HT1080 (cell line): ENCODE measurements at places on chromosomes 11 and 22.

DNA sequence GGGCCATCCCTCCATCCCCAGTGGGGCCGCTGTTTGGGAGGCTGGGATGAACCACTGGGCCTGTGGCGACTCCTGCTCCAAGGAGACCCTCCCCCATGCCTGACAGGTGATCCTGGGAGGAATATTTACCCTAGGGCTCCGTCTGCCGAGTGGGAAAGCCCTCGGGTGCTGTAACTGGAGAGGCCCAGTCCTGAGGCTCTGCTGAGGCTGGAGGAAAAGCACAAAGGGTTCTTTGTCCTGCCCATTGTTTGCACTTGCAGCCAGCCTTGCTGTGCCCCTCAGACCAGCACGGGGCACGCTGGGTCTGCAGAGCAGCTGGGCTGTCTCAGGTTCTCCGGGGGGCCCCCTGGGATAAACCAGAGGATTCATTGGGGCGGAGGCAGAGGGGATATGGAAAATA lies 321.1 kb downstream of the MN1 start:
- peak; percentile 58 for DNase-seq

- peak; percentile 16 for DNase-seq
Measured at GRCh38 chr11:101096036-101096704, 33.4 kb downstream of the PGR start.

GRCh38 chr11:112801025-112801816 lies 160.0 kb upstream of the NCAM1 start:
- no peak for DNase-seq

GRCh38 chr11:89436071-89436470 lies 55.1 kb downstream of the NOX4 start:
- peak; percentile 30 for DNase-seq

DNA sequence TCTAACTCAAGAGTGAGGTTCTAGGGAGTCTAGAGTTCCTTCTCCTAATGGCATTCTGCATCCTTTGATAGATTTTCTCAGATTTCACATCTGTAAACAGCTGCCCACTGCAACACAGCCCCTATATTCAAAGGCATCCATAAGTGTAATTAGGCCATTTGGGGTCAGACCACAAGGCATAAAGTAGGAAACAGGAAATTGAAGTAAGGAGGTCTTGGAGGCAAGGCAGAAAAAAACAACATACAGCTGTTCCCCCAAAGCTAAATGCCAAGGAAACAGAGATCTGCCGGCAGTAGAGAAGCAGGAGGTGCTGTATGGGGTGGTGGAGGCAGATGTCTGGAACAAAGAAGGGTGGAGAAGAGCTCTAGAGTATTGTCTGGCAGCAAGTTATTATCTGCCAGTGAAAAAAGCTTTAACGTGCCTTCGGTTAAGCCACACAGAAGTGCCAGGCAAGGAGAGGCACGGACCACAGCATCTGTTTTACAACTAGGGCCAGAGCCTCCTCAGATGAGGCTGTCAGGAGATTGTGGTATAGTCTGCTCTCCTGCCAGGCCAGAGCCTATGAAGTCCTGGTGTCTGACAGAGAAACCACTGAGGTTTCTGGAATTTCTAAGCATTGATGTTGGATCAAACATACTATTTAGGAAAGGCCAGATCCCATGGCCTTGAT lies 100.2 kb upstream of the CHRM4 start:
- no peak for DNase-seq

- peak; percentile 52 for DNase-seq
Measured at GRCh38 chr11:125621995-125622394, 3.0 kb upstream of the CHEK1 start.

- no peak for DNase-seq
Measured at GRCh38 chr11:119774172-119774763, 45.3 kb upstream of the NECTIN1 start.

DNA sequence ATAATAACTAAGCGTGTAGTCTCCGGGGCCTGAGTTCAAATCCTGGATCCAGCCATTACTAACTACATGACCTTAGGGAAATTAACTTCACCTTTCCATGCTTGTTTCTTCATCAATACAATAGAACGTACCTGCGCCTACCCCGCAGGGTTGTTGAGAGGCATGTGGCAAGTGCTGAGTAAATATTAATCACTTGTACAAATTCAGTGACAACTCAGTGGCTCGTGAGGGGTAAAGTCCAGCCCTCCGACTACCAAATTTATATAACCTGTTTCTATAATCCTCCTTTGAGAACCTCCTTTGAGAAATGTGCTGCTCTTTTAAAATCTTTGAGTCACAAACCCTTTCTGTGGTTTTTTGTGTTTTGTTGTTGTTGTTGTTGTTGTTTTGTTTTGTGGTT lies 49.8 kb downstream of the FEZ1 start:
- DNase-seq, result no peak

DNA sequence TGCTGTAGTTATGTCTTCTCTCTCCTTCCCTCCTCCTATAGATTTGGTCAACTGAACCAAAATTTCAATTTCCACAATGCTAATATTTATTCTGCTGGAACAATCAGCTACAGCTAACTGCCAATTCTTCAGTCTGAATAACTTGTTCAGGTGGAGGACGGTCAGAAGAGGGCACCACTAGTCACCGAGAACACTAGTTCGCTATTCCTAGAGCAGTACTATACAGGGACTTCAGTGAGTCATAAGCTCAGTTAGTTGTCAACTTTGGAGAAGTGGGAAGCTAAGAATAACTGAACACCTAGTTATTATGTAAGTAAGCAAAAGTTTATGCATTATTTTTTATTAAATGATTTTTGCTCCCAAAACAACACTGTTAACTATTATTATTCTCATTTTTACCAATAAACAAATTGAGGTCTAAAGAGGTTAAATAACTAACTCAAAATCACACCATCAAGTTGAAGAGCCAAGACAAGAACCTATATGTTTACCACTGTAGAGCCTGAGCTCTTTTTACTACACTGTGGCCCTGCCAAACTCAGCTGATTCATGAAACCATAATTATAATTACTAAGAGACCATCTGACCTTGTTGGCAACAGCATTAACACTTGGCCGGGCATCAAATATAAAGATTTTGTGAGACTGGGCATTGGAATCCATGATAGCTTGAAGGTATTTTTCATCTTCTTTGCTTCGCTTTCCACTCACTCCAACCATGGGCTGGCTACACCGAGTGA lies 59.0 kb downstream of the CEP57 start:
- DNase-seq, result peak; percentile 66

DNA sequence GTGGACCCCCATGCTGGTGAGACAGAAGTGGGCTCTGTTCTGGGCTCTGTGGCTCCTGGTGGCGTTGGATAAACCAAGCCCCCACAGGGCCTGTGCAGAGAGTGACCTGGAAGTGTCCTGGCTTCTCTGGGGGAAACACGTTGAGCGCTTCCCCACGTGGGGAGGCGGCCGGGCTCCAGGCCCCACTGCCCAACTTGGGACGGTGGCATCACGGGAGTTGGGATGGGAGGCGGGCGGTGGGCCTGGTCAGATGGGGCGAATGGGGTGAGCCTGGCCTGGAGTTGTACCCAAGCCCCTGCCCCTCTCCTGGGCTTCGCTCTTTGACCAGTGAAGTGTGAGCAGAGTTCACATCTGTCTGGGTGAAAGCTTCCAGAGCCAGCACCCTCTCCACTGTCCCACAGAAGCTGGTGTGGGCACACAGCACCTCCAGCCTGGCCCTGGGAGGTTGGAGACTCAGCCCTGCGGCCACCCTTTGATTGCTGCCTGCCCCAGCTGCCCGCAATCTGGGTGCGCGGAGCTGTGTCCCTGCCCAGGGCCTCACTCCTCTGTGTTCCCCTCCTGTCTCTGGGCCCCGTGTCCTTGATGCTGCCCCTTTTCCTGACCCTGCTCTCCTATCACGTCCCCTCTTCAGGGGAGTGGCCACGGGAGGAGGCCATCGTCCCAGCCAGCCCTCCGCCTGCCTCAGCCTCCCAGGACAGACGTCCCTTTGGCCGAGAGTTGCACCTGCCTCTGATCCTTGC lies 14.2 kb downstream of the BRSK2 start:
- DNase-seq, result no peak

GRCh38 chr11:6405052-6405667 lies 13.7 kb downstream of the APBB1 start:
- DNase-seq, result no peak

- DNase-seq, result no peak
Measured at GRCh38 chr22:23237201-23237798, 57.0 kb downstream of the BCR start.

GRCh38 chr22:18071968-18072310 lies 5.9 kb upstream of the PEX26 start:
- no peak for DNase-seq

DNA sequence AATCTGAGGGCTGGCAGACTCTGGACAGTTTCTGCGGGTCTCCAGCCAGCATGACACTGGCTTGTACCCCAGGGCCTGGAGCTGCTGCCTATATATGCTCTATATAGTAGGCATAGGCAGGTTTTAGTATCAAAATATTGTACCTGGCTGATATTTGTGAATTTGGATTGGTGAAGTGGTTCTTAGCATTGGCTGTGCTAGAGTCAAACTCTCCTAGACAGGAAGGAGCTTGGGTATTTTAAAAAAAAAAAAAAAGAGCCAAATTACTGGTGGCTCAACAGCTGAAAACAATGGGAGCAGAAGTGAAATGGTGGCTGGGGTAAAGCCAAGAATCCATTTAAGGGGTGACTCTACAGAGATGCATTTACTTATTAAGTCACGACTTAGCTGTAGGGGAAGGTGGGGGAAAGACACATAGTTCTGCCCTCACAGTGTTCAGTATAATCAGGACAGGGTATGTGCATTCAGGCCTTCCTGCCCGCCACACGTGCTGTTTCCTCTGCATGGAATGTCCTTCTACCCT lies 11.0 kb upstream of the MTFP1 start:
- DNase-seq, result no peak

DNA sequence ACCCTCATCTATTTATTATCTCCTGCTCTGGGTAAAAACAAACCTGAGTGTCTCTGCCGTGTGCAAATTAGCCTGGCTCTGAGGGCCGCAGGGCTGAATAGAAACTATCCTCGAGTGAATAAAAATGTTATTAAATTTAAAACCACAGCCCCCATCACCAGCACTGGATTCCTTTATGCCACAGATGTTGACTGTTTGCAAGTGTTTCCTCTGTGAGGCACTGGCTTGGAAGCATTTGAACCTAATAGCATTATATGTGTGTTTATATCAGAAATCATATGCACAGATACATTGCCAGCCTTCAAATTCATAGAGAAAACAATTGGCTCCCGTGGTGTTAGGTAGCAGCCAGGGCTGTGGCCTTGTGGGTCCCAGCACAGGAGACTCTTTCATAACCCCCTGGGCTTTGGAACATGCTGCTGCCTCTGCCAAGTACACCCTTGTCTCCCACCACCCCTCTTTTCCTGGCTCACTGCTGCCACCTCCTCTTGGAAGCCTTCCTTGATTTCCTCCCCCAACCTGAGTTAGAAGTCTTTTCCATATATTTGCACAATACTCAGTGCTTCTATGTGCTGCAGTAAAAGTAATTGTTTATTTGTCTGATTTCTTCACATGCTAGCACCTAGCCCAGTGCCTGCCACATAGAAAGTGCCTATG lies 294.4 kb downstream of the DDX10 start:
- no peak for DNase-seq

DNA sequence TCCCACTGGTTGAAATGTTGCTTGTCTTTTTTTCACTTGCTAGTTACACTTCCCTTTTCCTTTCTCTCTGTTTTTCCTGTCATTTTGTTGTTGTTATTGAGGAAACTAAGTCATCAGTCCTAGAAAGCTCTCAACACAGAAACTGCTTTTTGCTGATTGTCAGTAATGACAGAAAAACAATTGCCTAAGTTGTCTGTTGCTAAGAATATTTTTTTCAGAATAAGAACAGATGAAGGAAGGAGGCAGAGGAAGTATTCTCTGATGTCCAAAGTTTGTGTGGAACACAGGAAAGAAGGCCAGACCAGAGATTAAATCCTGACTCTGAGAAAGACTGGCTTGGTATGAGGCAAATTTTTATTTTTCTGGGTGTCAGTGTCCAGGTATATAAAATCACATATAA lies 163.3 kb downstream of the CASP12 start:
- DNase-seq, result no peak

- no peak for DNase-seq
Measured at GRCh38 chr22:47123827-47124442, 361.5 kb downstream of the TBC1D22A start.

GRCh38 chr22:39656495-39657490 lies 86.2 kb downstream of the CACNA1I start:
- no peak for DNase-seq

- DNase-seq, result no peak
Measured at GRCh38 chr11:133829566-133829965, 15.7 kb downstream of the SPATA19 start.

DNA sequence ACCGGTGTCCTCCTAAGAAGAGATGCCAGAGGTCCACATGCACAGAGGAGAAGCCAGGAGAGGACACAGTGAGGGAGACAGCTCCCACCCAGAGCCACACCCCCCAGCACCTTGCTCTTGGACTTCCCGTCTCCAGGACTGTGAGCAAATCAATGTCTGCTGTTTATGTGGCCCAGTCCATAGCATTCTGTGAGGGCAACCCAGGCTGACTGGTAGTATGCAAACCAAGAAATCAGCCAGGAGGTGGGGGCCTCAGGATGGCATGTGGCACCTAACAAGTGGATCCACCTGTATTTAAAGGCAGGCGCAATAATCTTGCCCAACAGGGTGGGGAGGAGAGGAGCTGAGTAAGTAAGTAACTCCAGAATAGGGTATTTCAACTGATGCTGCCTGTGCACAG lies 136.4 kb downstream of the BRD1 start:
- DNase-seq, result no peak

DNA sequence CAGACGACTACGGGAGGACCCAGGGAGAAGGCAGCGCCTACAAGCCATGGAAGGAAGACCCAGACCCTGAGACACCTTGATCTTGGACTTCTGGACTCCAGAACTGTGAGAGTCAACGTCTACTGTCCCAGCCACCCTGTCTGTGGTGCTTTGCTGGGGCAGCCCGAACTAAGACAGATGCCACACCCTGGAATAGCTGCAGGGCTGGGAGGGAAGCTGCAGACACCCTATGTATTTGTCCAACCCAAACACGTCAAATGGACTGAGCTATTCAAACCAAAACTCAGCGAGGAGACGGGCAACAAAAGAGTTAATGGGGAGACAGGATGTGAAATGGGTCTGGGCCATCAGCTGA lies 169.3 kb downstream of the CTTN start:
- DNase-seq, result no peak

- DNase-seq, result no peak
Measured at GRCh38 chr22:23264610-23265367, 84.5 kb downstream of the BCR start.

DNA sequence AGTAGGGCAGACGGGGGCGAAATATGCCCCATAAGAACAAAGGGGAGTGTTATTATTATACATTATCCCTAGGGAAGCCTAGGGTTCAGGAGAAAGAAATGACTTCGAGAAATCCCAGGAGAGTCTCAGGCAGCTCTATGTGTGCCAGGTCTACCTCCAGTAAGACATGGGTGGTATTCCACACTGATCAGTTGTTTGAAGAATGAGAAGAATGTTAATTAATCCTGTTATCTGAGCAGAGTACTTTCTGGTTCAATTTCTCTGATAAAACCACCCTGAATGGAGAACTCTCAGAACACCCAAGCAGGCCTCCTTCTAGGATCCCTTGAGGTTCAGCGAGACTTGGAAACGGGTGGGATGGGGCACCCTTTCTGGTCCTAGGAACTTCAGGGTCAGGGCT lies 46.2 kb downstream of the PRR5L start:
- DNase-seq, result no peak
